ENCODE measurements at places on chromosomes 1 and 21.

DNA sequence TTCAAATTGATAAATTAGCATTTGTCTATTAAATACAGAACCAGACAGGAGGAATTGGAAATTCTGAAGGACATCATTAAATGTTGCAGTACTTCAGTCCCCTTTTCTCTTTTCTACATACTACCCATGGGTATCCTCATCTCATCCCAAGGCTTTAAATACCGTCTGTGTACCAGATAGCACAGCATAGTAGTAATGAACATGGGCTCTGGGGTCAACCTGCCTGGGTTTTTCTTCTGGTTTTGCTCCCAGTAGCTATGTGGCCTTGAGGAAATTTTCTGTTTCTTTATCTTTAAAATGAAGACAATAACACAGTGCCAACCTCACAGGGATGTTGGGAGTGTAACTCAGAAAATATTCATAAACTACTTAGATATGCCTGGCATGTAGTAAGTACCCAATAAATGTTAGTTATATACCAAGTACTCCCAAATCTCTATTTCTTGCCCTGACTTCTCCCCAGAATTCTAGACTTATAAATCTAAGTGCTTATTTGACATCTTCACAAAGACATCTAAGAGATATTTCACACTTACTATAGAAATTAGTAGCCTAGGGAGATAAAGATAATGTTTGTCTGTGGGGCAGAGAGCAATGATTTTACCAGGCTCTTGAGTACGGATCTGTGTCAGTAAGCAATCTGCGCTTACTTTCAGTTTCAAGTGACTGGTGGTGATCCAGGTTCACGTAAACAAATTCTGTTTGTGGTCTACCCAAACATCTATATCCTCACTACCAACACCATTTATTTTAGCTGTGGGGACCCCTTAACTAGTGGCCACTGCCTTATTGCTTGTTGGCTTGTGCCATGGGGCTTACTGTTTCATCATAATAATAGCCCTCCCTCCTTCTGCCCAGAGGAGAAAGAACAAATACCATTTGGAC, 37.3 kb downstream of the VANGL2 start:
- DNase-seq: no peak

DNA sequence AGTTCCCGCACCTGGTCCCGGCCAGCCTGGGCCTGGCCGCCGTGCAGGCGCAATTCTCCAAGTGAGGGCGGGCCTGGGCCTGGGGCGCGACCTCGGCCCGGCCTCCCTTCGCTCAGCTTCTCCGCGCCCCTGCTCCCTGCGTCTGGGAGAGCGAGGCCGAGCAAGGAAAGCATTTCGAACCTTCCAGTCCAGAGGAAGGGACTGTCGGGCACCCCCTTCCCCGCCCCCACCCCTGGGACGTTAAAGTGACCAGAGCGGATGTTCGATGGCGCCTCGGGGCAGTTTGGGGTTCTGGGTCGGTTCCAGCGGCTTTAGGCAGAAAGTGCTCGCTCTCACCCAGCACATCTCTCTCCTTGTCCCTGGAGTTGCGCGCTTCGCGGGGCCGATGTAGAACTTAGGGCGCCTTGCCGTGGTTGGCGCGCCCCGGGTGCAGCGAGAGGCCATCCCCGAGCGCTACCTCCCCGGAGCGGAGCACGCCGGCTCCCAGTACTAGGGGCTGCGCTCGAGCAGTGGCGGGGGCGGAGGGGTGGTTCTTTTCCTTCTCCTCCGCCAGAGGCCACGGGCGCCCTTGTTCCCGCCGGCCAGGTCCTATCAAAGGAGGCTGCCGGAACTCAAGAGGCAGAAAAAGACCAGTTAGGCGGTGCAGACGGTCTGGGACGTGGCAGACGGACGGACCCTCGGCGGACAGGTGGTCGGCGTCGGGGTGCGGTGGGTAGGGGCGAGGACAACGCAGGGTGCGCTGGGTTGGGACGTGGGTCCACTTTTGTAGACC, 1.2 kb downstream of the OLIG1 start:
- no peak for DNase-seq

DNA sequence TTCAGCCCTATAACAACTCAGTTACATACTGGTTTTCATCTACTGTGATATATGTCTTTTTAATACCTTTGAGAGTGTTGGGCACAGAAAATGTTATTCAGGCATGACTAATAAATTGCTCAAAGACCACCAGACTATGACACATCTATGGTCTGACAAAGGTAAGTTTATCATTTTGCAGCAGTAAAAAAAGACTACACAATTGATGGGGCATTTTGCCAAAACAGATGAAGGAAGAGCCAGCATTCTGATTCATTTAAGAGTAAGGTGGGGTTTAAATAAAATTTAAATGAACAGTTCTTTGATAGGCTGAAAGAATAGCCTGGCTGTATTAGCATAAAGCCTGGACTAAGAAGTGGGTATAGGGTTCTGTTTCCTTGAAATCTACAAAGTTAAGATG, 8.8 kb upstream of the RNPC3 start:
- DNase-seq: no peak

DNA sequence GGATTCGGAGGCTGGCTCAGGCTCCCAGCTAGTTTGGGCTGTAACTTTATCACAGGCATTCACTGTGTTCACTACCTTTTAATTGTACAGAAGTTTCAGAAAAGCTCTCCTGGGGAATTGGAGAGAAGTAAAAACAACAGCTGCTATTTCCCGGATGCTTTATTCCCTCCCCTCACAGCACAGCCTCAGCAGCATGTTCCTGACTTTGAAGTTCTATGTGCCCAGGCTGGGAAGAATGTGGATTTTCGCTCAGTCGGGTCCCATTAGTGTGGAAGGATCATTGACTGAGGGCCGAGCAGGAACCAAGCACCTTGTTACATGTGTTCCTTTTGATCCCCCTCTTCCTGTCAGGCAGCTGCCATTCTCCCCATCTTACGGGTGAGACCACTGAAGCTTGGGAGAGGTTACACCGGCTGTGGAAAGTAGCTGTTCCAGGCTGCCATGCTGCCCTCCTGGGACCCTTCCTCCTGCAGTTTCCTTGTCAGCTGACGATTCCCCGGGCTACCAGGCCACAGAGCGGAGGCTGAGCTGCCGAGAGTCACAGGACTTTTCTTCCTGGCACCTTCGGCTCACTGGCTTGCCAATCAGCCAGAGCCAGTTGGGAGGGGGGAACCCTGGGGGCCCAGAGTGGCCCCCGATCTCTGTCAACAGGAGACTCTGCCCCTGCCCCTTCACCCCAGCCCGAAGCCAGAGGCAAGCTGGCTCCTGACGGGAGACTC, 223.1 kb upstream of the TMEM51 start:
- no peak for DNase-seq

DNA sequence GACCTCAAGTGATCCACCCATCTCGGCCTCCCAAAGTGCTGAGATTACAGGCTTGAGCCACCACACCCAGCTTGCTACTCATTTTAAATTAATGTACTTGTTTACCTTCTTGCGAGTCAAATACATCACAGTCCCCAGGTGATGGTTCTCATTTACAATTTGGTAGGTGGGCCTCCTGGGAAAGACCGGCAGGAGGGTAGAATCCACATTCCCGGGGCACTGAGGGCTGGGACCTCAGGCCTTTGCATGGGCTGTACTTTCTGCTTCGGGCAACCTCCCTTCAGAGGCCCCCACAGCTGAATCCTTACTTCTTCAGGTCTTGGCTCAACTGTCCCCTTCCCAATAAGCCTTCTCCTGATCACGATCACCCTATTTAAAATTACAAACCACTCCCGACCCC, 165.5 kb downstream of the KAZN start:
- no peak for DNase-seq

Measured in activated T-helper 1 cell treated with Interleukin-2 at 50 U/mL for 16 hours (primary cell).